ENCODE measurements at places on chromosomes 6 and 20.

- peak; percentile 36 for DNase-seq
These were observed 85.7 kb upstream of the CDH4 start for GRCh38 chr20:61166324-61166723.

GRCh38 chr6:107293350-107293749 is 166.0 kb downstream of the PDSS2 start:
- no peak for DNase-seq

DNA sequence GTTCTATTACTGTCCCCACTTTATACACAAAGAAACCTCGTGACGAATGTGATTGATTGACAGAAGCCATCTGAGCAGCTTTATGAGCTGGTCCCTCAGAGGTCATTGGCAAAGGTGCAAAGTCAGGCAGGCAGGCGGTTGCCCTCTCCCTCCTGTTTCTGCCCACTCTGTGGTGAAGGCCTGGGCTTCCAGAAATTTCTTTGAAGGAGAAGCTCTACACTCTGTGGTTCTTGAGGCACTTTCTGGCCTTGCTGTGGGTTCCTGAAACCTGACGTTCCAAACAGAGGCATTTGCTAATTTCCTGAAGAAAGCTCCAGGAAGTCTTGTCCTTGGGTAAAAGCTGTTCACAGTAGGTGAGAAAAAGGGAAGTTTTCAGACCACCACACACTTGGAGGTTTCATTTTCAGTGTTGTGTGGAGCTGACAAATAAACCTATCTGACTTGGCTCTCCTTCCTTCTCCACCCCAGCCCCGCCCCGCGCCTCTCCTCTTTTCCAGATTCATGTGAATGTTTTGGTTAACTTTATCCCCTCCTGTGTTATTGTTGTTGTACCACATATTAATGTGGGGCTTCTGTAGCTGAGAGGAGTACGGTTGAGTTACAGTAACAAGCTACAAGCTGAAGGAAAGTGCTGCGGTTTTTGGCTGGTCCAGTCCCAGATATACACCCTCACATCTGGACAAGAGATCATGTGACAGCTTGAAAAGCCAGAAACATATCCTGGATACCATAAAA is 274.1 kb downstream of the CLIC5 start:
- peak; percentile 63 for DNase-seq

DNA sequence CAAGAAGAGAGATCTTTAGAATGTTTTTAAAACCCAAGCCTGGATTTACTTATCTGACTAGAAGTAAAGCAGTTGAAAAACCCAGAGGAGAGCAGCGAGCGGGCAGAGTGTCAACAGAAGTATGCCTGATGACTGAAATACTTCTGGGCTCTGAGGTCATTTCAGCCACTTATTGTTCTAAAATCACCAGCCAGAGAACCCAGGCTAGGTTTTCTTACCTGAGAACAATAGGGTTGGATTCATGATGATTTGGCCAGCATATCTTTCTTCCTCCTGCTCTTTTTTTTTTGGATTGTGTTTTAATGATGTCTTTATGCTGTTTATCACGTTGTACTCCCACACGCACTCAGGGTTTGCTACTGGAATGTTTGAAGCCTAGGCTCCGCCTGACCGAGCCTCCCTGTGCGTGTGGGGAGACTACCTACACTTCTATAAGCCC is 63.0 kb upstream of the KIF25 start:
- DNase-seq, result no peak

DNA sequence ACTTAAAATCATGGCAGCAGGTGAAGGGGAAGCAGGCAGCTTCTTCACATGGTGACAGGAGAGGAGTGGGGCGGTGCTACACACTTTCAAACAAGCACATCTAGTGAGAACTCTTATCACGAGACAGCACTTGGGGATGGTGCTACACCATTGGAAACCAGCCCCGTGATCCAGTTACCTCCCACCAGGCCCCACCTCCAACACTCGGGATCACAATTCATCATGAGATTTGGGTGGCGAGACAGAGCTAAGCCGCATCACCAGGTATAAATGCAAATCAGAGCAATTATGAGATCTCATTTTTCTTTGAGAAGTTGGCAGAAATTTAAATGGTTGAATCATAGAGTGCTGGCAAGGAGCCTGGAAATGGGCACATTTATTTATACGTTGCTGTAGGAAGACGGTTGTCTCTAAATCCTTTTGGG is 31.4 kb downstream of the IGF2R start:
- no peak for DNase-seq

- no peak for DNase-seq
These were observed 20.6 kb downstream of the EPHA7 start for GRCh38 chr6:93398723-93399122.

DNA sequence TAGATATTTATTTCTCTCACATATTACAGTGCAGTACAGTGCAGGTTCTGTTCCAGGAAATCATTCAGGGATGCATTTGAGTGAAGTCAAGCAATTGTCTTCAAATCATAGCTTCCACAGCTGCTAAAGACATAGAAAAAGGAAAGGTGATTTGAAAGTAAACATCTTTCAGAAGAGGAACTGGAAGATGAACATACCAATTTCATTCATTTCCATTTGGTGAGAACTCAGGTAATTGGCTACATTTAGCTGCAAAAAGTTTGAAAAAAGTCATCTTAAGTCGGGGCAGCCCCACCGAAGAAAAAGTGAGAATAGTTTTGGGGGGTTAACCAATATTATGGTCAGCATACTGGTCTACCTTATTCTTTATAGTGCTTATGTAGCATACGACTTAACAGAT is 61.4 kb upstream of the IL20RA start:
- DNase-seq, result no peak

GRCh38 chr6:109010705-109011102 is 83.9 kb downstream of the SESN1 start:
- DNase-seq, result no peak

- peak; percentile 61 for DNase-seq
These were observed 33.3 kb downstream of the GABRR2 start for GRCh38 chr6:89281779-89282246.

DNA sequence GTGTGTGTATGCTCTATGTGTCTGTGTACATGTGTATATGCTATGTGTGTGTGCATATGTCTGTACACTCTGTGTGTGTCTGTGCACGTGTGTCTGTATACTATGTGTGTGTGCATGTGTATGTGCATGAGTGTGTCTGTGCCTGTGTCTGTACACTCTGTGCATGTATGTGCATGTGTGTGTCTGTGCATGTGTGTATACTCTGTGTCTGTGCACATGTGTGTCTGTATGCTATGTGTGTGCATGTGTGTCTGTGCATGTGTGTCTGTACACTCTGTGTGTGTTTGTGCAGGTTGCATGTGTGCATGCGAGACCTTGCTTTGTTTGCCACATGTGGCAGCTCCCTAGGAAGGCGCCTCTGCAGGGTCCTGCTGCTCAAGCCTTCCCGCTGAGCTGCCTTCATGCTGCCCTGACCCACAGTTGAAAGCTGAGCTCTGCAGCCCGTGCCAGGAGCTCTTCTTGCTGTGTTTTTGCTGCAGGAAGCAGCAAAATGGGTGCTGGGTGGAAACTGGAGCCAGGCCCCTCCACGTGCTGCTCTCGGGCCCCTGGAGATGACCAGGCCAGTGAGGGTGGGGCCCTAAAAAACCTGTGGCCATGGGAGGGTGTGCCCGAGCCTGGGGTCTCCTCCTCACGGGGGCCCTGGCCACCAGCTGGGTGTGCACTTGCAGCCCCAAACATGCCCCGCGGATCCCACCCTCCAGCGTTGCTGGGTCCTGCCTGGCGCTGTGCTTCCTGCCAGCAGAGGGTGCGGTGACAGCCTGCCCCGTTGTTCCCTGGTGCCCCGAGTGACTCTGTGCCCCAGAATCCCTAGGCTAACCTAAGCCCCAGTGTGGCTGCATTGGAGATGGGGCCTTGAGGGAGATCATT is 109.1 kb downstream of the DACT2 start:
- DNase-seq, result no peak

DNA sequence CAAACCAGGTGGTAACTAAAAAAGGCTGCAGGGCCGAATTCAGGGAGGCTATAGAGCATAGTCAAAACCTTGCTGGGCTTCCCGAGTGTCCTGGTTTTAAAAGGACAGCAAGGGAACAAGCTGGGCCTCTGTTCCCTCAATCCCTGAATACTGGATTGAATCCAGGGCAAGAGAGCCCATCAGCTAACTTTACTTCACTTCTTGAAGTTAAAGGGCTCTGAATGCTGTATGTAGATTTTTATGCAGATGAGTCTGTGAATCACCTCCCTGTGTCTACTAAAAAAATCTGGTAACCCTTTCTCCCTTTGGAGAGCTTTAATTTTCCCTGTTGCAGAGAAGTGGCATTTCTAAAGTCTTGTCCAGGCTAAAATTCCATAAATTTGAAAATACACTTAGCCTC is 29.5 kb downstream of the LYRM4 start:
- no peak for DNase-seq

DNA sequence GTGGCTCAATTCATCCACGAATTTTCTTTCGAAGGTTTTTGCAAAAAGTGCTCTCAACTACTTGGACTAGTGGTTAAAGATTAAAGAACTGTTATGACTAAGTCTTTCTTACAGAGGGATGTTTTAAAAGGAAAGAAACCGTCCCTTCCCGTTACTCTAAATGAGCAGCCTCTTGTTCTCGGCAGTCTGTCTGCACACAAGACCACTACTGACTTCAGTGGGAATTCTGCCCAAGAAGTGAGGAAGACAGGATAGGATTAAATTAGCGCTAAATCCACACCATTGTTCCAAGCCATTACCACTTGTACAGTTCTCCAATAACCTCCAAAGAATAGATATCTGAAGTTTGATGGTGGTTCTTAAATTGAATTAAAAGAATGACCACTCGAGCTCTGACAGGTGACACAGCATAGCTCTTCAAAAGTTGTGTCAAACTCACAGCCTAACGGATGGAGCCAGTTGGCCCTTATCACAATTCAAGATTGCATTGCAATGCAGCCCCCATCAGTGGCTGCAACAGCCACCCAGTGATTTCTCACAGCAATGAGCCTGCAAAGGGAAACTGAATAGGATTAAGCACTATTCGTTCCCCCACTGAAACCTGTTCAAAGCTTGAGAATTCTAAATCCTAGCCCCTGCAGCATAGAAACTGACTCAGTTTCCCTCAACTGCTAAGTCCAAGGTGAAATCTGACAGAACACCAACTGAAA is 1.8 kb downstream of the EPB41L2 start:
- DNase-seq, result no peak

DNA sequence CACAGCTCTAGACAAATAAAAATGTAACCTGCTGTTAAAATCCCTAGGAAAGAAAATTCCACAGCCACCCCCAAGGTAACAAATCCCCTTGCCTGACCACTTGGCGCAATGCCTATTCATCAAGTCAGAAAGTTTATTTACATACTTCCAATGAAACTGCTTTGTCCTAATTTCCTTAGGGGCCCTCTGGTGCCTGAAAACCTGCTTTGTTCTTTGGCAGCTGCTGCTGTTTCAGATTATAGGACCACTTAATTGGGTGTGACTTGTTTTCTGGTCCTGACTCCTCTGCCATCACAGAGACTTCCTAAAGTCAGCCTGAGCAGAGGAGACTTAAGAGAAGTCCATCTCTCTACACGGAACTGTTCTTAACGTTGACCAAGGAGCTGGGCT is 323.6 kb downstream of the UBE3D start:
- no peak for DNase-seq

DNA sequence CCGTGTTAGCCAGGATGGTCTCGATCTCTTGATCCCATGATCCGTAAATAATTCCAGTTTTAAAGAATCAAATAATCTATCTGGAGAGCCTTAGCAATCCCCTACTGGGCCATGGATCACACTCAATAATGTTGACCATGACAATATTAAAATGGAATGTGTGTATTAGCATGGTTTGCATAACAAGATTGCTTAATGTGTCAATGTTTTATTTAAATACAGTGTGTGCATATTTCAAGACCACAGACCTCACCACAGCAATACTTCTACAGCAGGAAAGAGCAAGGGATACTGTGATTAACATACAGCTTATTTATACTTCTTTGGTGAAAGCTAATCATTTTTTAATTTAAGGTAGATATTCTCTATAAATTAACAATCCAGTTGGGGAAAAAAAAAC is 470.4 kb downstream of the TFAP2B start:
- peak; percentile 10 for DNase-seq

DNA sequence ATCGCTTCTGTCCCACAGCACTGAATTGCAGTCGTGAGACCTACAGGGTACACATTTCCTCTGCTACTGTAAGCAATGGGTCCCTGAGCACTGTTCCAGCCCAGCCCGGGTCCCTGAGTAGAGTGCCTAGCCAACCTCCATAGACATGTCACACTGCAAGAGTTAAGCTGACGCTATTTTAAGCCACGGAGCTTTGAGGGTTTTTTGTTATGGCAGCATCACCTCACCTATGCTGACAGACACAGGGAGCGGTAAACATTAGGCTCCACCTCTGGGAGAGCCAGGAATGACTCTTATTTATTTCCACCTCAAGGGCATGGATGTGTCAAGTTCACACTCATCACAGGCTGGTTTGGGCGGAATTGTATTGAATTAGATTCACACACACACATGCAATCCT is 45.1 kb downstream of the GRM4 start:
- no peak for DNase-seq

DNA sequence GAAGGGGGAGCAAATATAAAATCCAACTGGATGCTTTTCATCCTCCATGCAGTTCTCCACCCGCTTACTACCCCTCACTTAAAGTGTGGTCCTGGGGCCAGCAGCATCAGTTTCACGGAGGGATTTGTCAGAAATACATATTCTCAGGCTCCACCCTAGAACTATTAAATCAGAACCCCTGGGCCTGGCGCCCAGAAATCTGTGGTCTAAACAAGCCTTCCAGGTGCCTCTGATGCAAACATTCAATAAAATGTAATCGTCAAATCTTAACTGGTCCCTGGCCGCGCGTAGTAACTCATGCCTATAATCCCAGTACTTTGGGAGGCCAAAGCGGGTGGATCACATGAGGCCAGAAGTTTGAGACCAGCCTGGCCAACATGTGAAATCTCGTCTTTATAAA is 47.7 kb downstream of the ATXN1 start:
- DNase-seq, result no peak

- peak; percentile 9 for DNase-seq
These were observed 346.3 kb downstream of the BMP2 start for GRCh38 chr20:7113577-7114466.

DNA sequence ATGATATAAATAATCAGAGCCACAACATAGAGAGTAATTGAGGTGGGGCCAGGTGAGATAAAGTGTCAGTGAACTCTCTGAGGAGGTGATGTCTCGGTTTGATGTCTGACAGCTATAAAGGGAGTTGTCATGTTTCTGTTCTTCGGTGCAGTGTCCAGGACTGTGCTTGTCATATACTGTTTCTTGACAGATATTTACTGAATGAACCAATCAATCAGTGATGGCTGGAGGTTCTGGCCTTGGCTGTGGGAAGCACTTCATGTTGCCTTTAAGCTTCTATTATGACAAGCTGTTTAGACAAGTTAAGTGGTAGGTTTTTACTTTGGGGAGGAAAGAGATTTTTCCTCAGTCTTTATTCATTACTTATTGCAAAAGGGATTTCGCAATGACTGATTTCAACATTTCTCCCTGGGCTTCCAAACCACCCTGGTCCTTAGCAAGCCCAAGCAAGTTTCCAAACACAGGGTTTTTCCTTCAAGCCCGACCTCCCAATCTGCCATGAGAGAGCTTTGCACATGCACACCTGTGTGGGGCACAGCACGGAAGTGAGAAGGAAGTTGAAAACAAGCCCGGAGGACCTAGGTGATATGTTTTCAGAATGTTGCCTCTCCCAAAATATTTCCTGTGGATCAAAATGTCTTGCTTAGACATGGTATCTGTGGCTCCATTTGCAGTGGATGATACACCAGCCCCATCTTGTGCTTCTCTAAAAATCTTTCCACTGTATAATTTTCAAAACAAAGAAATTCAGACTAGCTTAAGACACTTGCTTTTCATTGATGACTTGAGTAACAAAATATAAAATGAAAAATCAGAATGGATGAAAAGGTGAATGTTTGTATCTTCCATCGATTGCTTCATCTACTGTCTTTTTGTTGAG is 567.3 kb upstream of the BTBD3 start:
- DNase-seq, result peak; percentile 64
